ENCODE measurements at places on chromosomes 1 and 21.

GRCh38 chr1:151680826-151681225, 35.8 kb downstream of the CELF3 start:
- no peak for DNase-seq

GRCh38 chr1:64161357-64161941, 42.0 kb upstream of the UBE2U start:
- no peak for DNase-seq

DNA sequence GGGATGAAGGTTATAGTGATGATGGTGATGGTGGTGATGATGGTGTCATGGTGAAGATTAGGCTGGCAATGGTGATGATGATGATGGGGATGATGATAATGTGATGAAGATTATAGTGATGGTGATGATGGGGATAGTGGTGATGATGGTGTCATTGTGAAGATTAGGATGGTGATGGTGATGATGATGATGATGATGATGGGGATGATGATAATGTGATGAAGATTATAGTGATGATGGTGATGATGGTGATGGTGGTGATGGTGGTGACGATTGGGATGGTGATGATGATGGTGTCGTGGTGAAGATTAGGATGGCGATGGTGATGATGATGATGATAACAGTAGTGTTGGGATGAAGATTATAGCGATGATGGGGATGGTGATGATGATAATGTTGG, 285.1 kb upstream of the AJAP1 start:
- no peak for DNase-seq

GRCh38 chr1:116538544-116538943, 32.3 kb downstream of the CD58 start:
- no peak for DNase-seq

DNA sequence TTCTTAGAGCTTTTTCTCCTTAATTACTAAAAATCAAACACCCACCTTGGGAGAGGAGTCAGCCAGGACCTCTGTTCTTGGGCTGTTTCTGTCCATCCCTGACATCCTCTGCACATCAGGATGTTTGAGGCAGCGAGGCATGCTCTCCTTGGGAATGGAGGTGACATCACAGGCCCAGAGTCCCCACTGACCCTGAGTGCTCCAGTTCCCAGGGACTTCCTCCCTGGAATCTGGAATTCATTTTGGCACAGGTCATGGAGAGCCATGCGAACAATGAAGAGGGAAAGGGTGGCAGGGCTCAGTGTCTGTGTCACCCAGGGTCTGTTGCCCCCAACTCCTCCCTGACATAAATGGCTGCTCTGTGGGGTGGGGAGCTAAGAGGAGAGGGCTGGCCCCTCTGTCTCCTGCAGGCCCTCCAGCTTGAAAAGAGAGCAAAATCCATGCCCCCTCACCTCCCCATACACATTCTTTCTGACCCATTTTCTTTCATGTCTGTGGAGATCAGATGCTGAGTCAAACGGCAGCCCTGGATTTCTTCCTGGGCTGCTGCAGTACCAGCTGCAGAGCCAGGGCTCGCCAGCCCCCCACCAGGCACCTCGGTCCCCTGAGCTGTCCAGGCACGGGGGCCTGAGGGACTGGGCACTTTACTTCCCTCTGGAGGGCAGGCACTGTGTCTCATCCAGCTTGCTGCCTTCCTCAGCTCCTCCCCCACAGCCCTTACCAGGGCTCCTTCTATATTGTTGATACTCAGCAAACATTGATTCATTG, 102.0 kb downstream of the NMNAT2 start:
- DNase-seq: no peak

GRCh38 chr1:32332290-32333079, 3.5 kb downstream of the MARCKSL1 start:
- no peak for DNase-seq

DNA sequence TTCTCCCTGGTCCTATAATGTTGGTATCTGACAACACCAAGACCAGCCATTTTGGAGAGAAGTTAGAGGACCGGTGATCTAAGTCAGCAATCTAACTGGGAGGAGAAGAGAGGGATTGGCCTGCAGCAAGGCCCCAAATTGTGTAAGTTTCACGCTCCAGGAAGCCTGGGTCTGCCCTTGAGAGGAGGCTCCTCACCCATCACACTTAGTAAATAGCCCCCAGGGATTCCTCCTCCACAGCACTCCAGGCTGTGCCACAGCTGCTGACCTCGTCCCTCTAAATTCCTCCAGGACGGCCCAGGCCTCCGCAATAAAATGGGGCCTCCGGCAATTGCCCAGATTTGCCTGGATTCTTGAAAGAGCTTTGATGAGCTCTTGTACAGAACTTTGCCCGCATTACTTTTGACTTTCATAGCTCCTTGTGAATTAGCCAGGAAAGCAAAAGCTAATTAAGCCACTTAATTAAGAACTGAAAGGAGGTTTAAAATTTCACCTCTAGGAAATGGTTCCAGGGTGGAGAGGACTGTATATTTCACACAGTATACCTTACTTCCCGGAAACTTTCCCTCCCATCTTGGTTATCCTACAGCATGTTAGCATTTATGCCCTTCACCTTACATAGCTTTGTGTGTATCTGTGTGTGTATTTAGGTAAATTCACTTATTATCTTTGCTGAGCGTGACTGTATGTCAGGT, 90.5 kb downstream of the LAMC2 start:
- DNase-seq: no peak

- no peak for DNase-seq
These were observed 23.8 kb downstream of the HIVEP3 start for GRCh38 chr1:41894808-41895483.

DNA sequence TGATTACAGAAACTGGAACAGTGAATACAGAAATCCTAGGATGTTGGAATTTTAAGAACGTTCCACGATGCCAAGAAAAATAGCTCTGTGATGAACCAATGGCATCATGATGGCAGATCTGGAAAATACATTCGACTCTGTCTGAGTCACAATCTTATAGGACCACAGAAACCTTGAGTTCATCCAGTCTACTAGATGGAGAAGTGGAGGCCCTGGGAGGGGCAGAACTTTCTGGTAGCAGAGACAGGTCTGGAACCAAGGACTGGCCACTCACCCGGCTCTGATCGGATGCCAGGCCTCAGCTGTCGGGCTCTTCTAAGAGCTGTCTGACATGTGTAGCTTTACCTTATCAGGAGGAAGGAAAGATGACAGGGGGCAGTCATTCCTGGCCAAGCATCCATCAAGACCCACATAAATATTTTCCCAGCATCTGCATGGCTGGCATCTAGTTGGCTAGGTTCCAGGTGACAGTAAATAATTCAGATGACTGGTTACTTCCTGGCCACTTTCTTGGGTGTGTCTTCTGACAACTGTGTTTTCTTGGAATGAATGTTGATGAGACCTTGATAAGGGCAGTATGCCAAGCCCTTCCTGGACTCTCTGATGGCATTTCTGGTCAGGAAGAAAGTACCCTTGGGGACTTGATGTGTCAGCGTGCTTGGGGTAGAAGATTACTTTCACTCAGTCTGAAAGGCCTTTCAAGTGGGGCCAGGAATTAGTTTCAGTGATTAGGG, 72.6 kb upstream of the TRABD2B start:
- no peak for DNase-seq

DNA sequence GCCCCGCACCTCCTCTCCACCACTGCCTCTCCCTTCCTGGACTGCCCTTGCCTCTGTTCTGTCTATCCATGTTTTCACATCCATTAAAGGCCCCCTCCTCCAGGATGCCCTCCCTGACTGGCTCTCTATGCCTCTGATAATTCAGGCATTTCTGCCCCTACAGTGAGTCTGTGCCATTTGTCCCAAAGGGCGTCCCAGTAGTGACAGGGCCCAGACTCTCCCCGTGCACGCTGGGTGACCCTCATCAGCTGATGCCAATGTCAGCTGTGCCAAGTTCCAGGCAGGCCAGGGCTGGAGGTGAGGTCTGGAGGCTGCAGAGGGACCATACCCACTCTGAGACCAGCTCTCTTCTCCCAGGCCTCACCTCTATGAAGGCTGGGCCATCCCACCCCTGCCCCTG, 3.2 kb upstream of the PLEKHG5 start:
- DNase-seq: no peak

GRCh38 chr1:162056043-162056442, 13.4 kb upstream of the NOS1AP start:
- DNase-seq: no peak

GRCh38 chr1:155466996-155467395, 95.6 kb downstream of the ASH1L start:
- no peak for DNase-seq

DNA sequence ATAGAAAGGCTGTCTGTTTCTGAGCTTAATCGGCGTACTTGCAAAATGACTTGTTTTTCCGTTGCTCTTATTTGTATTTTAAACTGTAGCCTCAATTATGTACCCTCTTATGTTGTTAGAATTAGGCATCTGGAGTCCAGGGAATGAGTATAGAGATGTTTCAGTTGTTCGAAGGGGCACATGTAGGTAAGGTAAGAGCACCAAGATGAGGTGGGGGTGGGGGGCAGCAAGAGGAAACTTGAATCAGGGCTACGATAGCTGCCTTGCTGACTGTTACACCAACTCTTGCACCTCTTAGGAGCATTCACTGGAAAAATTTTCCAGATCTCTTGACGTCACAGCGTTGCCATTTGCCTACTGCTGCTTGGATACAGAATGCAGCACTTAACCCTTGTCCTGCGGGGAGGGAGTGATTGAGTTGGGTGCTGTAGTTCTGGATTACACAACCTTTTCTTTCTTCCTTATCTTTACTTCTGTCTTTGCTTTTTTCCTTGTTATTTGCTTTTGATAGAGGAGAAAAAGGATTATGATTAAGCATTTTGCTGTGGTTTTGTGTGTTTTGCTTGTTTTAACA, 3.2 kb downstream of the ATP1B1 start:
- DNase-seq: no peak

GRCh38 chr1:17118706-17119075, 560 bp downstream of the PADI2 start:
- DNase-seq: no peak

GRCh38 chr1:43982808-43983207, 3.8 kb downstream of the B4GALT2 start:
- DNase-seq: no peak

DNA sequence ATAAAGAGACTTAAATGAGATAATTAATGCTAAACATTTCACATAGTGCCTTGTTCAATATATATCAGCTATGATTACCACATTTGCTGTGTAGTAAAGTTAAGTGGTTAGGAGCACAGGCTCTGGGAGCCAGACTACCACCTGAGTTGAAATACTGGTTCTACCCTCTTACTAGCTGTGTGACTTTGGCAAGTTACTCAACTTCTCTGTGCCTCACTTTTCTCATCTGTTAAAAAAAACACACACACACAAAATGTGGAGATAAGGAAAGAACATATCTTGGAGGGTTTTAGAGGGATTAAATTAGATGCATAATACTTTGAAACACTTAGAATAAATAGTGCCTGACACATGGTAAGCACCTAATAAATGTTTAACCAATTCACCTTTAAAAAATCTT, 51.8 kb upstream of the NRDC start:
- DNase-seq: no peak

DNA sequence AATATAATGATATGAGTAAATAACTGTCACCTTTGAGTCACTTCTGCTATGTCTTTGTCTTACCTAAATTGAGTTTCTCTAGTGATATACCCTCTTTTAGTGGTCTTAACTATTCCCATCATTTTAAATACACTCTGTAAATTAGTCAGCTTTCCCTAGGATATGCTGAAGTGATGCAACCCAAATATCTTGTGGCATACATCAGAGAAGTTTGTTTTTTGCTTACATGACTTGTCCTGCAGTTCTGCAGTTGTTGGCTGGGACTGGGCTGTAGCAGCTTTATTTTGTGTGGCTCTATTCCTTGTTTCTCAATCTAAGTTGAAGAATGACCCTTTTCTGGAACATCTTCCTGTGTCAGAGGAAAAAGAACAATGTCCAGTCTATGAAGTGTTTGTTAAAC, 76.4 kb downstream of the TTC3 start:
- no peak for DNase-seq

DNA sequence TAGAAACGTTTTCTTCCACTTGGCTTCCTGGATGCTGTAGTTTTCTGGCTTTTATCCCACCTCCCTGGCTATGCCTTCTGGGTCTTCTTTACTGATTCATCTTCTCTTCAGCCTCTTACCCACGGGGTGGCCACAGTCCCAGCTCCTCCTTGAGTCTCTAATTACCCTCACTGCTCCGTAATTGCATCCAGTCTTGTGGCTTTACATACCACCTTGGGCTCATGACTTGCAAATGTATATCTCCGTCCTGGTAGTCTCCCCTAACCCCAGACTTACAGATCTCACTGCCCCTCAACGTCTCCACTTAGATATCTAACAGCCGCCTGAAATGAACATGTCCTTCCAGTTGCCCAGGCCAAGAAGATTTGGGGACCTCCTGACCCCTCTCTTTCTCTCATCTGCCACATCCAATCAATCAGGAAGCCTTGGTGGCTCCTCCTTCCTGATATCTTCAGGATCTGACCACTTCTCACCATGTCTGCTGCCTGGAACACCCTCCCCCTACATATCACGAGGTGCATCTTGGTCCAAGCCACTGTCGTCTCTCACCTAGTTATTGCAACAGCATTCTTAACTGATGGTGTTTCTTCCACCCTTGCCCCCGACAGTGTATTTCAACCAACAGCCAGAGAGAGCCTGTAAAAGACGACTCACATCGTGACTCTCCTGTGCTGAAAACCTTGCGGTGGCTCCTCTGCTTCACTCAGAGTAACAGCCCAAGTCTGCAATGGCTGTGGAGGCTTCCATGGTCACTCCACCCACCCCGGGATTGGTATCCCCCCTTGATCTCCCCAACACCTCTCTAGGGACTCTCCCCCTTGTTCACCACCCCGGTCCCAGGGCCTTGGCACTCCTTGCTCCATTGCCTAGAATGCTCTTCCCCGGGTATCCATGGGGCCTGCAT, 219.0 kb upstream of the POU3F1 start:
- no peak for DNase-seq

- DNase-seq: no peak
These were observed 38.5 kb downstream of the HUNK start for GRCh38 chr21:31911138-31911907.

- DNase-seq: no peak
These were observed 37.1 kb upstream of the COL11A1 start for GRCh38 chr1:103145449-103145848.

- DNase-seq: no peak
These were observed 5.4 kb downstream of the HSD11B1 start for GRCh38 chr1:209710093-209710492.

- no peak for DNase-seq
These were observed 31.1 kb downstream of the C1orf21 start for GRCh38 chr1:184417916-184418315.

GRCh38 chr1:205417870-205418635, 3.8 kb downstream of the LEMD1 start:
- no peak for DNase-seq

GRCh38 chr21:41564871-41565274, 56.9 kb upstream of the TMPRSS2 start:
- DNase-seq: no peak

- no peak for DNase-seq
These were observed 17.9 kb upstream of the MIIP start for GRCh38 chr1:12001249-12001917.

- no peak for DNase-seq
These were observed 13.9 kb downstream of the WNT2B start for GRCh38 chr1:112522621-112523020.

GRCh38 chr1:178649582-178650350, 75.3 kb upstream of the RALGPS2 start:
- DNase-seq: no peak

GRCh38 chr1:161297415-161297814, 12.4 kb downstream of the MPZ start:
- no peak for DNase-seq

GRCh38 chr1:15833069-15833679, 14.3 kb upstream of the SPEN start:
- peak; percentile 3 for DNase-seq

GRCh38 chr1:15004396-15004795, 149.2 kb upstream of the TMEM51 start:
- no peak for DNase-seq

GRCh38 chr1:21494196-21494595, 15.0 kb upstream of the ALPL start:
- no peak for DNase-seq
